ENCODE measurements at places on chromosomes 3 and 15. TPM values are rescaled to one million over a fixed set of nuclear protein-coding genes. Genes with fewer than 3 reads are reported as not detected.

Gene SERPINI2
- not detected for polyA plus RNA-seq

- DNase-seq, result no peak
- H3K27me3 ChIP-seq, result no peaks in the 10 kb centered on the region
- peaks cover 6% of the 10 kb centered on the region for H3K36me3 ChIP-seq
- no peak overlapping the region for H3K27ac ChIP-seq
- no peaks in the 10 kb centered on the region for H3K4me1 ChIP-seq
Observed at GRCh38 chr3:4797201-4797705, 182.0 kb upstream of the BHLHE40 start.

- H3K4me1 ChIP-seq, result peaks cover 41% of the 10 kb centered on the region
- no peaks in the 10 kb centered on the region for H3K36me3 ChIP-seq
- H3K4me3 ChIP-seq, result peak overlapping the region; percentile 73
- H3K27ac ChIP-seq, result peak overlapping the region; percentile 91
Observed at GRCh38 chr3:25427563-25427941, 511 bp upstream of the RARB start.

DNA sequence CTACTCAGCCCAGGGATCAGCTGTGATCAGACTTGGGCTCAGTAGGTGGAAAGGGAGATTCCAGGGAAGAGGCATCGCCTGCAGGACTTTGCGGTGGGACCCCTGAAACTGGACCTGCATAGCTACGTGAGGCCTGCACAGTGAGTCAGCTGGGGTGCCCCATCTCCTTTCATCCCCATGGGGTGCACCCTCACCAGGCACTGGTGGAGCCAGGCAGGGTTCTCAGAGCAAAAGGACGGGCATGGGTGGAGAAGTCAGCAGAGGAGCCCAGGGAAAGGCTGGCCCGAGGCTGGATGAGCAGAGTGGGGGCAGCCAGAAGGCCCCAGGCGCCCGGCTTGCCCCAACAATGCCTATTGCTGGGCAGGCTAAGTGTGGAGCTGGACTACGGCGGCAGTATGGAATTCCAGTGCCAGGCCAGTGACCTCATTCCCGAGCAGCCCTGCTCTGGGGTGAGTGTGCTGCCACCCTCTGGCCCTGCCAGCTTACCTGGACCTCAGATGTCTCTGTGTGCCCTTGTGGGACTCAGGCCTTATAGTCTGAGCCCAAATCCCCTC lies 19.7 kb downstream of the ACAA1 start:
- no peaks in the 10 kb centered on the region for H3K36me3 ChIP-seq
- DNase-seq, result peak; percentile 64
- no peaks in the 10 kb centered on the region for H3K27me3 ChIP-seq
- no peaks in the 10 kb centered on the region for H3K4me1 ChIP-seq

Gene P2RY13
- 3.0 TPM for polyA plus RNA-seq

Gene EEFSEC
- polyA plus RNA-seq, result 5.3 TPM

DNA sequence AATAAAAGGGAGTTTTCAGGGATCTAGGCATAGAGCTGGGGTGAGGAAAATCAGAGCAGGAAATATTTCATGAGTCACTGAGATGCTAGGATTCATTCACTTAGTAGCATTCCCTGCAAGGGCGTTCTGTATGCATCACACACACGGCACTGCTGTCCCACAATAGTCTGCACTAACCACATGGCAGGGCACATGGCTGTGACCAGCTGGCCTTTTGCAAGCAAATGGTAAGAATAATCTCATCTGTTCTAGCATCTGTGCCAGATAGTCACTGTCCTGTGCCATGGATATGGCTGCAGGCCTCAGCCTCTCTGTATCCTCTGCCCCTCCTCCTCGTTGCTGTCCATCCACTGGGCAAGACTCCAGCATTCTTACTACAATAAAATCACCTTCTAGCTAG lies 37.8 kb downstream of the BOC start:
- no peaks in the 10 kb centered on the region for H3K27me3 ChIP-seq
- peak overlapping the region; percentile 84 for H3K27ac ChIP-seq
- DNase-seq, result peak; percentile 74
